Mesothelial cell of epicardium (in vitro differentiated cells): ENCODE measurements at places on chromosomes 4 and X.

DNA sequence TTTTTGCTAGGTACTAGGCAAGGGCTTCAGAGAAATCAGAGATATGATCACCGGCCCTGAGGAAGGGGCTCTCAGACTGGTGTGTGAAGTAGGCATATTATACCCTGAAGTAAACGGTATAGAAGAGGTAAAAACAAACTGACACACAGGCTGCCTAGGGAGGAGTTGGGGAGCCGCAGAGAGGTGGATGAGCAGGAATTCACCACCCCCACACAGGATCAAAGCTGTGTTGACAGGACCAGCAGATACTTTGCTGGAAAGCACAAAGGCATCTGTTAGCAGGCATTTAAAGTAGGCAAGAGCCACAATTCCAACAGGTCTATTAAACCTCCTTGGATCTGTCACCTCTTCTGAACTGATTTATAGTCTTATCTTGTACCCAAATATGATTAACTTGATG lies 71.8 kb upstream of the GPR34 start:
- H3K27me3 ChIP-seq, result no peaks in the 10 kb centered on the region
- DNase-seq, result no peak
- no peak overlapping the region for H3K4me3 ChIP-seq
- peaks cover 10% of the 10 kb centered on the region for H3K4me1 ChIP-seq

GRCh38 chr4:173564461-173564860 lies 34.4 kb upstream of the HAND2 start:
- H3K27me3 ChIP-seq, result peaks cover 4% of the 10 kb centered on the region
- H3K36me3 ChIP-seq, result no peaks in the 10 kb centered on the region
- no peak overlapping the region for H3K27ac ChIP-seq
- peaks cover 13% of the 10 kb centered on the region for H3K4me1 ChIP-seq
- no peak for DNase-seq
- H3K4me3 ChIP-seq, result no peak overlapping the region

DNA sequence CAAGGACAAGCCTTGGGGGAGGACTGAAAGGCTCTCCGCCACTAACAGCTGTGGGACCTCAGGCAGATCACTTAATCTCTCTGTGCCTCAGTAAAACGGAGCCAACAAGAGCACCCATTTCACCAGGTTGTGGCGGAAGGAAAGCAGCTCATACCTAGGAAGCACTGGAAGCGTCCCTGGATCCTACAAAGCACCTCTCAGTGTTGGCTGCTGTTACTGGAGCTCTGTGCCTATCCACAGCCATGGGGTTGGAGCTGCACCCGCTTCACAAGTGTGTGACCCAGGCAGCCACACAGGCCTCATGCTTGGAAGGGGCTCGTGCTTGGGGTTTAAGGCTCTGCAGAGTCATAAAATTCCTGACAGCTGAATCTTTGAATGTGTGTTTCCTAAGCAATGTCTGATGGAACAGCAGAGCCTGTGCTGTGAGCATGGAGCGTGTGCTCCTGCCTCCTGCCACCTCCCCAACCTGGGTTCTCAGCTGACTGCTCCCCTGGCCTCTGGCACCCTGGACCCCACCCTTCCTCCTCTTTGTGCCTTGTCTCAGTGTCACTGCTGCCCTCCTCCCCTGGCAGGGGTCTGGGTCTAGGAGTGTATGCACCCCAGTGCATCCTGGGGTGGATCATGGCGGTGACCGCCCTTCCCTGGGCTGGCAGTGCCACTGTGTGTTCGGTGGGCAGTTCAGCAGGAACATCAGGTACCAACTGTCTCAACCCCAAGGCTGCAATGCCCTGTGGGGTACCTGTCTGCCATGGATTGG lies 14.4 kb upstream of the MAN2B2 start:
- no peak for DNase-seq
- H3K4me1 ChIP-seq, result no peaks in the 10 kb centered on the region
- H3K27me3 ChIP-seq, result peaks cover 92% of the 10 kb centered on the region
- H3K4me3 ChIP-seq, result no peak overlapping the region

- no peaks in the 10 kb centered on the region for H3K4me1 ChIP-seq
- H3K27me3 ChIP-seq, result no peaks in the 10 kb centered on the region
- no peak overlapping the region for H3K4me3 ChIP-seq
- peaks cover 3% of the 10 kb centered on the region for H3K36me3 ChIP-seq
- no peak overlapping the region for H3K27ac ChIP-seq
- no peak for DNase-seq
Measured at GRCh38 chr4:184911310-184911709, 85.5 kb upstream of the ACSL1 start.

- no peaks in the 10 kb centered on the region for H3K36me3 ChIP-seq
- no peak overlapping the region for H3K27ac ChIP-seq
- no peak for DNase-seq
- H3K27me3 ChIP-seq, result no peaks in the 10 kb centered on the region
- peaks cover 19% of the 10 kb centered on the region for H3K4me1 ChIP-seq
Measured at GRCh38 chrX:68847172-68847571, 18.4 kb downstream of the EFNB1 start.

DNA sequence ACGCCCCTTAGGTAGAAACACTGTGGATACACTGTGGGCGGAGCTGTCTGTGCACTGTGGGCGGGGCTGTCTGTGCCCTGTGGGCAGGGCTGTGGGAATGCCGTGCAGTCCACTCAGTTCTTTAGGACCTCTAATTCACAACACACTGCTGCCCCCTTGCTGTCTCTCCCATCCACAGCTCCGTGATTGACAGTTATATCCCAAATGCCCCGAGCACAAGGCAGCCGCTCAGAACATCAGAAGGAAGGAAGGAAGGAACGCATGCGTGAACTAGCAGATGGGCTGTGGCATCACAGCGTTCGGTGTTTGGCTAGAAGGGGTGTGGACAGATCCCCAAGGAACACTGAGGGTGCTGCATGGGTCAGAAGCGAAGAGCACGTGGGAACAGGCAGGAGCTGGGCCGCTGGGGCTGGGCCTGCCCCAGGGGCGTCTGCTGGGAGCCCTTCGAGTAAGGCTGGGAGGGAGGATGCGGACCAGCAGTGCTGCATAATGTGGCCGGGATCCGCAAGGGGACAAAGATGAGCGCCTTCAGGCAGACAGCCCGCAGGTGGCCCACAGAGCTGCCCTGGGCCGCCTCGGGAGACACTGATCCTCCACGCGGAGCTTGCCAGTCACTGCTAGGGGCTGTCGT lies 29.8 kb downstream of the ACOX3 start:
- peak overlapping the region; percentile 59 for H3K27ac ChIP-seq
- peaks cover 4% of the 10 kb centered on the region for H3K4me1 ChIP-seq
- no peaks in the 10 kb centered on the region for H3K27me3 ChIP-seq
- H3K4me3 ChIP-seq, result no peak overlapping the region
- H3K36me3 ChIP-seq, result peaks cover 47% of the 10 kb centered on the region

DNA sequence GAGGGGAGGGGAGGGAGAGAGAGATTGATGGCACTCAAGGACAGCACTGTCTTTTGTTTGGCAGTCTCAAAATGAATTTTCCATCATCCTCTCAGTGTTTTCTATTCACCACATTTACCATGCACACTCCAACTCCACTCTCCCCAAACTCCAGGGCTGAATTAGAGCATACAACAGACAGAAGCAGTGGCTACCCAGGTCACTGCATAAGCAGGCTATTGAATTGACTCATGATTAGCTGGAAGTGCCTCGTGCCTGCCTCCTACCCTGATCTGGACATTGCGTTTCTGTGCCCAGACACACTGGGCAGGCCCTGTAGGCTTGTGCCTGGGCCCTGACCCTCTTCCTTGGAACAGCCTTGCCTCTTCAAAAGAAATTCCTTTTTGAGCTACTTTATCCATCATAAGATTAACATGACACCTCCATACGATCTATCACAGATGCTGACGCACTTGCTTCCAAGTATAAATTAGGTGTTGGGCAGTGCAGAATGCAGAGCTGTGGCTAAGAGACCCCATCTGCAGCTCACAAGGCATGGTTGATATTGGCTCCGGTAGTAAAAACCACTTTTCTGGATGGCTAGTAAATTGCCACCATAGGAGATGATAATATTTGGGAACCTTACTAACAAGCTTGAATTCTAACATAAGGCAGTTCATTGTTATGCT lies 752.9 kb downstream of the RPA4 start:
- no peaks in the 10 kb centered on the region for H3K36me3 ChIP-seq
- DNase-seq, result no peak
- H3K4me1 ChIP-seq, result peaks cover 23% of the 10 kb centered on the region
- no peak overlapping the region for H3K4me3 ChIP-seq

DNA sequence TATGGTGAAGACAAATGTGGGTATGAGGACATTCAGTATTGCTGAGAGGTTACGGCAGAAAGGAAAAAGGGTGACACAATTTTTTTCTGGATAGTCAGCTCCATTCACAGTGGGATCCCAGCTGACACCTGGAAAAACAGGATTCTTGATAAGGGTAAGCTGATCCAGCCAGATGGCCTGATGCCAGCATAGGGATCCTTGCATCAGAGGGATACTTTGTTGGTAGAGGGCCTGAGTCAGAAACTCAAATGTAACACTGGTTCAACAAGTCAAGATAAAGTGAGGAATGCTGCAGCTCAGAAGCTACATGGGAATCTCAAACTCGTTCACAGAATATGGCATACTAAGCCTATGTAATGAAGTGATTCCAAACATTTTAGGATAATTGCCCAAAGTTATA lies 726.7 kb downstream of the C4orf33 start:
- no peaks in the 10 kb centered on the region for H3K36me3 ChIP-seq
- H3K27ac ChIP-seq, result no peak overlapping the region

- H3K27me3 ChIP-seq, result no peaks in the 10 kb centered on the region
- no peak for DNase-seq
- peaks cover 3% of the 10 kb centered on the region for H3K36me3 ChIP-seq
- H3K4me1 ChIP-seq, result no peaks in the 10 kb centered on the region
Measured at GRCh38 chr4:141713771-141714445, 77.5 kb downstream of the IL15 start.

GRCh38 chr4:100929758-100930157 lies 411.9 kb upstream of the EMCN start:
- H3K27ac ChIP-seq, result no peak overlapping the region
- H3K27me3 ChIP-seq, result no peaks in the 10 kb centered on the region
- no peak overlapping the region for H3K4me3 ChIP-seq

DNA sequence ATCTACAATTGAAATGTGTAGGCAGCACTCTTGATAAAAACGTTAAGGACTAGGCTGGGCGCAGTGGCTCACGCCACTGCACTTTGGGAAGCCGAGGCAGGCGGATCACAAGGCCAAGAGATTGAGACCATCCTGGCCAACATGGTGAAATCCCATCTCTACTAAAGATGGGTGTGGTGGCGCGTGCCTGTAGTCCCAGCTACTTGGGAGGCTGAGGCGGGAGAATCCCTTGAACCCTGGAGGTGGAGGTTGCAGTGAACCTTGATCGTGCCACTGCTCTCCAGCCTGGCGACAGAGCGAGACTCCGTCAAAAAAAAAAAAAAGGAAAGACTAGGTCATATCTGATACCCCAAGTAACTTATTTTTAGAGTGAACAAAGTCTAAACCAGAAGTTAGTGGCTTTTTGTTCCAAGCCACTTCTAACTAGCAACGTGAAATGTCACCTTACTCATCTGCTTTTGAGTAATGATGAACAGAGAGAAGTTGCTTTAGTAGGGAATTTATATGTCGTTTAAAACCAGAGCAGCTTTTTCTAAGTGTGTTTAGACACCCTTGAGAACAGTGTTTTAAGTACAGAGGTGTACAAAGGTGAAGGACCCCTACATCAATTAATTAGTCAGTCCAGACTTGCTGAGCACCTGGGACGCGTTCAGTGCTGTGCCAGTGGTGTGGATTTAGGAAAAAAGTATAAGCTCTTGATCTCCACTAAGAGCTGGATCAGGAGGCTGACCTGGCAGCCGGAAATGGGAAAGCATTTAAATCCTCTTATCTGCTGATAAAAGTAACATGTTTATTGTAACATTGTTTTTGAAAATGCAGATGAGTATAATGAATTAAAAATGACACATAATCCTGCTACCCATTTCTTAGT lies 23.5 kb downstream of the SPRY1 start:
- H3K27me3 ChIP-seq, result no peaks in the 10 kb centered on the region
- H3K4me3 ChIP-seq, result no peak overlapping the region
- H3K4me1 ChIP-seq, result peaks cover 44% of the 10 kb centered on the region
- no peaks in the 10 kb centered on the region for H3K36me3 ChIP-seq
- H3K27ac ChIP-seq, result peak overlapping the region; percentile 28

- DNase-seq, result no peak
- peaks cover 22% of the 10 kb centered on the region for H3K4me1 ChIP-seq
Measured at GRCh38 chr4:185722029-185722316, 90.0 kb downstream of the SORBS2 start.

DNA sequence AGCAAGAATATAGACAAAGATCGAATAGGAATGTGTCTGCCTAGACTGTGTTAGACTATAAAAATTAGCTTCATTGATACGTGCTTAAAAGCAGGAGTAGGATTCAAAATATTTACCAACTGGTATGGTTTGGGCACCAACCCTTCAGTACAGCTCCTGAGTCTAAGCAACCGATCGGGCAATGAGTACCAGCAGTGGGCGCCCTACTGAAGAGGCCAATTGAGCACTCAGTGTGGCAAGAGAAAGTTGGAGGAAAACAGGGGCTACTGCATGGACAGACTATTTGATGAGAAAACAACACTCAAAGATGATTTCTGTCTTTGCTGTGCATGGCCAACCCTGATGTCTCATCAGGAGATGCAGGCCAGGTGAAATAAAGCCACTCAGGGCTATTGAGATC lies 176.0 kb upstream of the NWD2 start:
- no peaks in the 10 kb centered on the region for H3K4me1 ChIP-seq
- H3K27me3 ChIP-seq, result no peaks in the 10 kb centered on the region
- H3K36me3 ChIP-seq, result no peaks in the 10 kb centered on the region
- H3K4me3 ChIP-seq, result no peak overlapping the region
- H3K27ac ChIP-seq, result no peak overlapping the region

- no peak for DNase-seq
- no peaks in the 10 kb centered on the region for H3K27me3 ChIP-seq
- H3K4me1 ChIP-seq, result peaks cover 27% of the 10 kb centered on the region
Measured at GRCh38 chrX:23896981-23897380, 10.8 kb downstream of the APOO start.

DNA sequence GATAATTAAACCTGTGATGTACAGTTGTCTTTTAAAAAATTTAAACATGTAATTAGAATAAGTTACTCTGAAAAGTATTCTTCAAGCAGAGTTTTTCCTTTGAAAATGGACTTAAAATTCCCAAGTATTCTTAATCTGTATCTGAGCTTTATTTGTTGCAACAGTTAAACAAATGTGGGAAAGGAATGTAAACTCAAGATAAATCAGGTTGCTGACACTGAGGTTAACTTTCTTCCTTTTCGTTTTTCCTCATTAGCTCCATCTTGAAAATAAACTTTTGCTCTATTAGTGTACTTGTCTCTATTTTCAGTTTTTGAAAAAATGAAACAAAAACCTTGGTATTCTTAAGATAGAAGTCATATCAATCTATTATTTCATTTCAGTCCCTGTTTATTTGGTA lies 144.5 kb upstream of the BMPR1B start:
- H3K27ac ChIP-seq, result no peak overlapping the region
- no peaks in the 10 kb centered on the region for H3K27me3 ChIP-seq
- peaks cover 3% of the 10 kb centered on the region for H3K4me1 ChIP-seq

- no peak overlapping the region for H3K4me3 ChIP-seq
- no peak overlapping the region for H3K27ac ChIP-seq
- H3K4me1 ChIP-seq, result no peaks in the 10 kb centered on the region
Measured at GRCh38 chrX:50648156-50648555, 165.8 kb downstream of the SHROOM4 start.
